Osteocyte (in vitro differentiated cells): ENCODE measurements at places on chromosomes 11 and 22.

DNA sequence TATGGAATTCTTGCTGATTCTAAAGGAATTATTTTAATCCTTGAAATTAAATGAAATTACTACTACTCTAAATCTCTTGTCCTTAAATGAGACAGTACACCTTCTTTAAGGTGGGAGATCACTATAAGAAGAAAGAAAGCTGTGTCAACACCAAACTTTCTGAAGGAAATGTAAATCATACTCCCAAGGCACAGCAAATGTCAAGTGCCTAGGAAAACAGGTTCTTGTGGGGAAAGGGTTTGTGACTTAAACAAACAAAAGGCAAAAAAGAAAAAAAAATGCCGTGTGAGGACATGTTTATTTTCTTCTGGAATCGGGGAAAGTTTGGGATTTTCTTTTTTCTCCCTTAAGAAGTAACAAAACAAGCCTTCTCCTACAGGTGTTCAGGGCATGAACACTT is 745.1 kb downstream of the DLG2 start:
- DNase-seq = no peak
- H3K27me3 ChIP-seq = peaks cover 4% of the 10 kb centered on the region
- no peak overlapping the region for H3K4me3 ChIP-seq

GRCh38 chr11:13287681-13288080 is 10.1 kb downstream of the BMAL1 start:
- no peaks in the 10 kb centered on the region for H3K27me3 ChIP-seq
- no peak overlapping the region for H3K4me3 ChIP-seq
- H3K36me3 ChIP-seq = no peaks in the 10 kb centered on the region
- no peak for DNase-seq
- peaks cover 31% of the 10 kb centered on the region for H3K4me1 ChIP-seq
- no peak overlapping the region for H3K27ac ChIP-seq

- peak overlapping the region; percentile 94 for H3K27ac ChIP-seq
- H3K4me3 ChIP-seq = peak overlapping the region; percentile 75
- no peaks in the 10 kb centered on the region for H3K36me3 ChIP-seq
- peaks cover 46% of the 10 kb centered on the region for H3K4me1 ChIP-seq
- no peaks in the 10 kb centered on the region for H3K27me3 ChIP-seq
These were observed 1.0 kb upstream of the GTPBP1 start for GRCh38 chr22:38704654-38705234.

- no peaks in the 10 kb centered on the region for H3K4me1 ChIP-seq
- H3K27ac ChIP-seq = no peak overlapping the region
- H3K27me3 ChIP-seq = no peaks in the 10 kb centered on the region
- no peaks in the 10 kb centered on the region for H3K36me3 ChIP-seq
These were observed 7.8 kb upstream of the CD81 start for GRCh38 chr11:2369320-2369719.

DNA sequence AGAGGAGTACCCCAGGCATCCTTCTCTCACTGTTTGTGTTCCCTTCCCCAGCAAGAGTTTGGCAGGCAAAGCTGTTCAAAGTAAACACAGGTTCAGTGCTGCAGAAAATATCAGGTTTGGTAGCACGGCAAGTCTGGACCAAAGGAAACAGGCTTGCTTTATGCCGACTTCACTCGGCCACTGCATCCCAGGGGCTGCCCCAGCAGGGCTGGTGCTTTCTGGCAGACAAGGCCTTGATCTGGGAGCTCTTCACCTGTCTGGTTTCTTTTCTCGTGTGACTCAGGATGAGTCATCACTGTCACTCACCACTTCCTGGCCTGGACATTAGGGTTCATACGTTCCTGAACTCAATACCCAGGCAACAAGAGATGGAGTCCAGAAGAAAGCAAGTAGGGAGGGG is 52.6 kb upstream of the NAV2 start:
- H3K27ac ChIP-seq = no peak overlapping the region
- no peak overlapping the region for H3K4me3 ChIP-seq
- DNase-seq = no peak
- no peaks in the 10 kb centered on the region for H3K27me3 ChIP-seq

DNA sequence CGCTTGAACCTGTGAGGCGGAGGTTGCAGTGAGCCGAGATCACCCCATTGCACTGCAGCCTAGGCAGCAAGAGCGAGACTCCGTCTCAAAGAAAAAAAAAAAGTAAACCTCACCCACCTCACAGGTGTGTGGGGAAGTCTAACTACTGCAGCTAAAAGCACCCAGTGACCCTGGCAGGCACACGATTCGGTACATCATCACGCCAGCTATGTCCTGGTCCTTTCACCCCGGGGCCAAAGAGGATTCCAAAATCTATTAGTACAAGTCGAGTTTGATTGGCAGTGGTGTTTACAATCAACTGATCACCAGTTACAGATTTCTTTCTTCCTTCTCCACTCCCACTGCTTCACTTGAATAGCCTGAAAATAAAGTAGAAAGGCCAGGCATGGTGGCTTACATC is 6.3 kb downstream of the TST start:
- H3K4me1 ChIP-seq = peaks cover 13% of the 10 kb centered on the region
- no peak overlapping the region for H3K27ac ChIP-seq
- H3K36me3 ChIP-seq = no peaks in the 10 kb centered on the region

GRCh38 chr11:63635762-63636465 is 21.7 kb upstream of the PLAAT3 start:
- no peak for DNase-seq
- H3K4me1 ChIP-seq = peaks cover 5% of the 10 kb centered on the region
- H3K27ac ChIP-seq = no peak overlapping the region
- peaks cover 35% of the 10 kb centered on the region for H3K36me3 ChIP-seq
